ENCODE measurements at places on chromosomes 6 and 20.

DNA sequence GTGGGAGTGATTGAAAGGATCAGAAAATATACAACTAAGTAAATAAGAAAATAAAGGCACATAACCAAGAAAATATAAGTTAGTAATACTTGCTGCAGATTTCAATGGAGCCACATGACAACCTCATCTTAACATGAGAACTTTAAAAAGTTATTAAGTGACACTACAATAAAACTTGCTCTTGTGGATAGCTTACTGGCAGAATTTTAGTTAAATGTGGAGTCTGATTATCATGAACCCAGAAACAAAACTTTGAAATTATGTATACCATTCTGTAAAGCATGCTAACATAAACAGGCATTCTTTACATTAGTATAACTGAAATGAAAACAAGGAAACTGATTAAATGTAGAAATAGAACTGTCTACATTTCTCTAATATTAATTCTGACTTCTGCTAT, 220.9 kb downstream of the RFPL4B start:
- DNase-seq, result no peak

- DNase-seq, result no peak
Measured at GRCh38 chr6:37952027-37952426, 132.5 kb downstream of the ZFAND3 start.

DNA sequence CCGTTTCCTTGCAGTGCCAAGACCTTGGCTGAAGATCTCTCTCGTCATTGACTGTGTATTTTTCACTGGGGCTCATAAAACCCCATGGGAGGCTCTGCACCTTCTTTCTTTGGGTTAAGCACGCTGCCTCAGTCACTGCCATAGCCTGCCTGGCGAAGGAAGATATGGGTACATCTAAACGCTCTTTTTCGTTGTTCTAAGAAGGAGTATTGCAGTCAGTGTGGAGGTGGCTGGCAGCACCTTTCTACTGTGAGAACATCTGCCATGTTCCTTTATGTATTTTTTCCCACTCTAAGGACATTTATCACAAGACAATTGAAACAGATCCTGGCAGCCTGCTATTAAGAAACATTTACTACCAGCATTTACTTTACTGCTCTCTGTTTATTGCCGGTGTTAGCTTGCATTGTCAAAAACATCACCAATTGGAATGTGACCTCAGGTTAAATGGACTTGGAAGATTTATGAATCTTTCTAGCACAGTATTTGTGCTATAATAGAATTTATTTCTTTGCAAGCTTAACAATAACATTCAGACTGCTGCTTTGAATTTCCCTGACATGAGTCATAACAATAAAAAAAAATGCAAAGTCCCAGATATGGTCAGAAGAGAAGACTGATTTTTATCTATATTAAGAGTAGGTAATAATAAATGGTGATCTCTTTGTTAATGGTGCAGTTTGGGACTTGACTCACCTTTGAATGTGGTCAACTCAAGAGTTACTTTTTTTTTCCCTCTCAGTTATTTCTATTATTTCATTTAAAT, 62.2 kb upstream of the CLDN20 start:
- no peak for DNase-seq

GRCh38 chr20:2300420-2300819, 4.6 kb downstream of the TGM3 start:
- no peak for DNase-seq
